Stimulated activated CD8-positive, alpha-beta memory T cell treated with anti-CD3 and anti-CD28 coated beads, Interleukin-12 subunit alpha, Interleukin-12 subunit beta, amount 100 ng/mL, for 1 hour (primary cell): ENCODE measurements at places on chromosomes 16 and 17.

DNA sequence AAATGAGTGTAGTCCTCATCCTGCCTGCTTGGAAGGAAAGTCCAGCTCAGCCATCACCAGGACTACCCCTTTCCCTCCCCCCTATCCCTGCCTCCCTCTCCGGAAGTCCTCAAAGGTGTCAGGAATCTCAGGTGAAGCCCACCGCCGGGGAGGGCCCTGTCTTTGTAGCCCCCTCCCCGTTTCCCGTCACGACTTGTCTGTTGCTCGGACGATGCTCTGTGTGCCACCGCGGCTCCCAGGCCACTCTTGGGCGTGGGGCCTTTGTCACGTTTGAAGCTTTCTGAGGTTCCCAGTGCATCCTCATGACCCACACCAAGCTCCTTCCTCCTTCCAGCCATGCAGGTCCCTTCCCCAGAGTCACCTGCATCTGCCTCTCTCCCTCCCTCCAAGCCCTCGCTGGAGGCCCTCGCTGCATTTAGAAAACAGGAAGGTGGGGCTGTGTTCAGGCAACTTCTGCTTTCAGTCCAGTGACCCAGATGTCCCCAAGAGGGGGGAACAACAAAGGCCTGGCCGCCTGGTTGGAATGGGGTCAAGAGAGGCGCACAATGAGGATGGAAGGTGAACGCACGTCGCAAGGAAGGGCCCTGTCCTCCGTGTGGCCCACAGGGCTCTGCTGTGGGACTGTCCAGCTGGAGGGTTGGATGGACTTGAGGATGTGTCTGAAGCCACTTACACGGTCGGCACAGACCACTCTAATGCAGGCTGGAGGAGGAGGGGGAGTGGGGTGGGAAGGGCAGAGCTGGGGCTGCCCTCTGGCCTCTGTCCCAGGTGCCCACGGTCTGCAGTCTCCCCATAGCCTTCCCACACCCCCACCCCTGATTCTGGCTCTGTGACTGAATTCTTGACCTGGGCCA lies 59.9 kb downstream of the OR1D5 start:
- no peak for DNase-seq

DNA sequence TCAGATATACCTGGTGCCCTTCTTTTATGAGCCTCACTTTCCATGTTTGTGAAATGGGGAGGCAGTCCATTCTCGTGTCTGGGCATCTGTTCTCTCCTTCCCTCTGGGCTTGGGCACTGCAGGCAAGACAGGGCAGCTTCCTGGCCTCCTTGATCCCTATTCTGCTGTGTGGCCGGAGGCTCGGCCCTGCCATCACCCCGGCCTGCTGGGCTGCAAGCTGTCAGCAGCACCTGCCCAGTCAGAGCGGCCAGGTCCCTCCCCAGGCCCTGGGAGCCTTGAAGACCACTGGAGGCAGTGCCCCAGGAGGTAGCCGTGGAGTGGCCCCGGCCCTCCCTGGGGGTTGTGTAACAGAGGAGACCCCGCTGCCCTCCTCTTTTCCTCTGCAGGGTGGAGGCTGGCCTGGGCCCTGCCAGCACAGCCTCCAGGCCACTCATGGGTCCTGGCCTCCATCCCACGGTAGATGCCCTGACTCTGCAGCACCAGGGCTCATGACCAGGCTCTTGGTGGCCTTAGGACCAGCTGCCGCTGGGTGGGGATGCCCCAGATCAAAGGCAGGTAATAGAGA lies 9.2 kb downstream of the KCNJ12 start:
- DNase-seq = no peak

GRCh38 chr16:21224800-21225199 lies 8.7 kb upstream of the ANKS4B start:
- no peak for DNase-seq

- no peak for DNase-seq
Measured at GRCh38 chr16:87838643-87839541, 30.4 kb downstream of the SLC7A5 start.

DNA sequence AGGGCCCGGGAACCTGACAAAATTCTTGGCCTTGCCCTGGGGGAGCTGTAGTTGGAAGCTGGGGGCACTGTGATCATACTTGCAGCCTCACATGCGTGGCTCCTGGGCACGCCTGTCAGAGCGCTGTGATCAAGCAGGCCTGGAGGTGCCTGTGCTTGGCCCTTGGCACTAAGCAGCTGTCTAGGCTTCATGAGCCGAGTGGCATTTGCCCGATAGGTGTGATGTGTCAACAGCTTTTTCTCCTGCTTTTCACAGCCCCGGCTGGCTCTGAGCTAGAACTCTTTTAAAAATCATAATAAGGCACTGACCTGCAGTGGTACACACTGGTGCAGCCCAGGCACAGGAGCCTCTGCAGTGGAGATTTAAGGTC lies 113.8 kb downstream of the SOCS1 start:
- DNase-seq = no peak

- DNase-seq = no peak
Measured at GRCh38 chr16:9135797-9136196, 44.4 kb downstream of the HAPSTR1 start.

DNA sequence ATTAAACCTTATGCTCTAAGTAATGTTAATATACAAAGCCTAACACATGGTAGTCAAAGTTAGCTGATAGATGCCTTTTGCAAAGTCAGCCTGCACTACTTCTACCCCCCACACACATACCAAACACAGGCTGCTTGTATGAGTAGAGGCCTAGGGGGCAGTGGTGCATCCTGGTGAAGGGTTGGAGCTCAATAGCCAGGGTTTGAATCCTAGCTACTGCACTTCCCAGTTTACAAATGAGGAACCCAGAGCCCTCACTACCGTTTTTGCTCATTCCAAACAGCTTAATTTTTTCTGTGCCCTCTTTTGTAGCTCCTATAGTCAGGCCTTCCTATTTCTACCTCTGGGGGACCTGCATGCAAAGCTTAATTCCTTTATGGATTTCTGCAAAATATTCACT lies 18.9 kb upstream of the HYDIN start:
- no peak for DNase-seq
